ENCODE measurements at places on chromosomes 3 and 15.

DNA sequence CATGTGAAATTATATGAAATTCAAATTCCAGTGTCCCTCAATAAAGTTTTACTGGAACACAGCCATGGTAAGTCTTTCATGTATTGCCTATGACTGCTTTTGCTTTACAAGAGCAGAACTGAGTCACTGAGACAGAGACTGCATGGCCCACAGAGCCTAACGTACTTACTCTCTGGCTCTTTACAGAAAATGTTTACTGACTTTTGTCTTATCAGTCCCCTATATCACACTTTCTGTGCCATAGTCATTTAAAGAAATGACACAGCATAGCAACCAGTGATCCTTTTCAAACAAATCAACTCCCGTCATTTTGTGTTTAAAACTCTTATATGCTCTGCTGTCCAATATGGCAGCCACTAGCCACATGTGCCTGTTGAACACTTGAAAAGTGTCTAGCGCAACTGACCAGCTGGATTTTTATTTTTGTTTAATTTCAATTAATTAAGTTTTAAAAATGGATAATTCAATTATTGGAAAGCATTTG is 129.7 kb upstream of the CDIN1 start:
- DNase-seq: no peak

GRCh38 chr3:98784042-98784441 is 20.9 kb downstream of the ST3GAL6 start:
- no peak for DNase-seq

GRCh38 chr15:63606308-63606707 is 9.1 kb downstream of the FBXL22 start:
- DNase-seq: no peak

DNA sequence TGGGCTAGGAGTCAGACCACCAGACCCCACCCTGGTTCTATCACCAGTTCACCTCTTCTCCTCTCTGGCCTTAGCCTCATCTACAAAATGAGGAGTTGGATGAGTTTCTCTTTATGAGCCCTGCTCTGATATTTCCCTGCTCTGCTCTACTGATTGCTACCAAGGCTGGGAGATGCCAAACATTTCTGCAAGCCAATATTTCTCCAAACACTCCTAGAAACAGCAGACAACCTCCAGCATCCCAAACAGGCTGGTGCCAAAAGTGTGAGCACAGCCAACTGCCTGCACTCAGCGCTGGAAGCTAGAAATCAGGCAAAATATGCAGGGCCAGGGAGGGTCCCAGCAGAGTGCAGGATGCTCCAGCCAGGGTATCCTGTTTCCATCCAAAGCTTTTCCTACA is 10.8 kb downstream of the DAPK2 start:
- DNase-seq: no peak

DNA sequence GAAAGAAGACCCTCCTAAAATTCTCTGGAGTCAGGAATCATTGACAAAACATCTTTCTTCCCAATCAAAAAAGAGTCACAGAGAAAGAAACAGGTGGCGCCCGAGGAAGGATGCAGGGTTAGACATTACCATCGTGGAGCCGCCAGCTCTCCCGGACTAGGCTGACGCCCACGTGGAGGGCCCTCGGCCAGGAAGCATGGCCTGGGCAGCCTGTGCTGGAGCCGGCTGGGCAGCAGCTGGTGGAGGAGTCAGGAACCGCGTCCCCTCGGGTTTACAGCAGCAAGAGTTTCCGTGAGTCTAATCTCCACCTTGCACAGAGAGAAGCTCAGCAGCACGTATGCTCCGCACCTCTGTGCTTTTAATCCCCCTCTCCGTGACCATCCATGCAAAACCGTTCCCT is 533.7 kb upstream of the ATP11B start:
- peak; percentile 56 for DNase-seq

Data from dorsolateral prefrontal cortex (tissue), 122 donors.